ENCODE measurements at places on chromosomes 6 and 20.

DNA sequence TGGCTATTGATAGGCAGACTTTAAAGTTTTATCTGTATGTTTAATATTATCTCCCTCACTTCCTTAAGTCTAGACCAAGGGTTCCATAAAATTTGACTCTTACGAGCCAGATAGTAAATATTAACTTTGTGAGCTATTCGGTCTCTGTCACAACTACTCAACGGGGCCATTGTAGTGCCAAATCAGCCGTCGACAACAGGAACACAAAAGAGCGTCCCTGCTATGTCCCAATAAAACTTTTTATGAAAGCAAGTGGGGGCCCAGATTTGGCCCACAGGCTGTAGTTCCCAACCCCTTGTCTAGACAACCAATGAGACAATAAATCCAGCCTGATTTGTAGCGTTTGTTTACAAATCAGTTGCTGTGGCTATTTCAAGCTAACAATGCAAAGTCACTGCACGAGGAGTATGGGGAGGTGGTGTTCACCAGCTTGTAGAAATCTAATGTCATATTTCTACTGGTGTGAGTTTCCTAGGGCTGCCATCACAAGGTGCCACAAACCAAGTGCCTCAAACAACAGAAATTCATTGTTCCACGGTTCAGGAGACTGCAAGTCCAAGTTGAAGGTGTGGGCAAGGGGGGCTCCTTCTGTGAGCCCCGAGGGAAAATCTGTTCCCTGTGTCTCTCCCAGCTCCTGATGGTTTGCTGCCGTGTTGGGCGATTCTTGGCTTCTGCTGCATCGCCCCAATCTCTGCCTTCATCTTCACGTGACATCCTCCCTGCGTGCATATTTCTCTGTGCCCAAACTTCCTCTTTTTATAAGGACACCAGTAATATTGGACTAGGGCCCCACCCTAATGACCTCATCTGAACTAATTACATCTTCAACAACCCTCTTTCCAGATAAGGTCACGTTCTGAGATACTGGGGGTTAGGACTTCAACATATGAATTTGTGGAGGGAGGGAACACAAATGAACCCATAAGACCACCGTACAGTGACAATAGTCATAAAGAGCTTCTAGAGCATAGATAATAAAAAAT is 356.0 kb upstream of the JARID2 start:
- no peak for DNase-seq

DNA sequence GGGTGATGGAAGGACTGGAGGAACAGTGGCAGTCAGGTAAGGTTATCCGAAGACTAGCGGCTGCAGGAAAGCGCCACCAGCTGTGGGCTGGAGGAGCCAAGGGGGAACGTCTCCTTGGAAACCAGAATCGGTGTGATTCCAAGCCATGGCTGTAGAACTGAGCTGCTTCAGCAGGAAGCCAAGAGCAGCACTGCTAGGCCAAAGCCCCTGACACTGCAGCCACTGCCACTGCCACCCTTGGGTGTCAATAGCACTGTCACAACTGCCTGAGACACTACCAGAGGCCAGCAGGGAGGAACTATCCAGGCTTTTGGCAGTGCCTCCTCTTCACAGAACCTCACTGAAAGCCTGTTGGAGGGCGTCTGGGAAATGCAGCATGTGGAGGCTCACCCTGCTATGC is 289.6 kb upstream of the SUPT3H start:
- no peak for DNase-seq

DNA sequence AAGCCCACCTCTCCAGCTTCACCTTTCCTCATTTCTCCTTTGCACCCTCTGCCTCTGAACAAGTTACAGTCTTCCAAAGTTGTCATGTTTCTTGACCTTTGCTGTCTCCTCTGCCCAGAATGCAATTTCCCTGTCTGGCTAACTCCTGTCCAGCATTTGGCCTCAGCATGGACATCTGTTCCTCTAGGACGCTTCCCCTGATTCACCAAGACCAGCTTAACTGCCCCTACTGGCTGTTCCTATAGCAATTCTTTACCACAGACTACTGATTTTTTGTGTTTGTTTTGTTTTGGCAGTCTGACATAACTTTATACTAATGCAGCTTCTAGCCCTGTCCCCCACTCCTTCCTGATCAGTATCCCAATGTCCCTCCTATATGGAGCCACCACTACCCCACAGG is 13.4 kb downstream of the GNL1 start:
- no peak for DNase-seq

- DNase-seq, result no peak
These were observed 12.7 kb upstream of the SIRT5 start for GRCh38 chr6:13561624-13562267.

GRCh38 chr6:29524044-29524443 is 35.5 kb downstream of the UBD start:
- DNase-seq, result no peak

DNA sequence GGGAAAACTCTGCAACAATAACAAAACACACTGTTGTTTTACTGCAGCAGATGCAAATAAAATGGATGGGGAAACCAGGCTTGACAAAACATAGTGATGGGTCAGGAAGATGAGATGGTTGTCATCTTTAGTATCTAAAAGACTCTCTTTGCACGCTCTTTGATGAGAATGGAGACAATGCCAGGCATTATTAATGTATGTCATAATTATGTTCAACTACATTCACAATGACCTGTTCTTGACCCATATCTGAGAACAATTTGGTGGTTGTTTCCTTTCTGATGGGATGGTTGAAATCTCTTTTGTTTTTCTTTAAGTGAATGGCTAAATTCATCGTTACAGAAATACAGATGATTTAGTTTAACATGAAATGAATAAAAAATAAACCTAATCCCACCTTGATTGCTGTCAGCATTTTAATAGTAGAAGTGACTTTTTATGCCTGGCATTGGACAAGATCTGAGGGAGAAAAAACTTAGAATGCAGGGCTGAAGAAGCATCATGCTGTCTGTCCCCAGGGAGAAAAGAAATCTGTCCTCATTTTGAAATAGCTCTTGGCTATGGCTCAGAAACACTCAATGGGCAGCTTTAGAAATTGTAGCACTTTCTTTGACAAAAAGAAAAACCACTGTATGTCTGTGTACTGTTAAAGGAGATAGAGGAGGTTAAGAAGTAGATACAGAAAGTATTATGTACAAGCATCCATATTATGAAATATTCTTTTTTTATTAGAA is 12.4 kb upstream of the GRIK2 start:
- no peak for DNase-seq

DNA sequence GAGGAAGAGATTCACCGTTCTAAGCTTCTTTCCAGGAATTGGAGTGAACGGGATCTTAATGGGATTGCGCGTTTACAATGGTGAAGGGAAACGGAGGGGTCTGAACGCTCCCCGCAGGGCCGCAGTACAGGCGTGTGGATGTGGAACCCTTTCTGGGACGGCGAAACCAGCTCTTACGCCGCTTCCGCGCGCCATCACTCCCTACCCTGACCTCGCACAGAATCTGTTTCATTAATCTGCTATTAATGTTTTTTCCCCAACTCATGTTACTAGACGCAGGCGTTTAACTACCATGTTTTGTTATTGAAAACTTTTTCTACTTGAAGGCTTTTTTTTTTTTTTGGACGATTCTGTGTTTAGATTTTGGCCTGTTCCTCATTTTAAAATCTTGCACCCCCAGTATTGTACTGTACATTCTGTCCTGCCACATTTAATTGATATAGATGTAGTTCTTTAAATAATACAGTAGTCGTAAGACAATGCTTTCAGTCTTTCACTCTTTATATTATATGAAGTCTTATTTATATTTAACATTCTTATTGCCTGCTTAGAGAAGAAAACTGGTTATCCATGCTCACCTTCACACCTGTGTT is 696 bp upstream of the SUPT3H start:
- no peak for DNase-seq

DNA sequence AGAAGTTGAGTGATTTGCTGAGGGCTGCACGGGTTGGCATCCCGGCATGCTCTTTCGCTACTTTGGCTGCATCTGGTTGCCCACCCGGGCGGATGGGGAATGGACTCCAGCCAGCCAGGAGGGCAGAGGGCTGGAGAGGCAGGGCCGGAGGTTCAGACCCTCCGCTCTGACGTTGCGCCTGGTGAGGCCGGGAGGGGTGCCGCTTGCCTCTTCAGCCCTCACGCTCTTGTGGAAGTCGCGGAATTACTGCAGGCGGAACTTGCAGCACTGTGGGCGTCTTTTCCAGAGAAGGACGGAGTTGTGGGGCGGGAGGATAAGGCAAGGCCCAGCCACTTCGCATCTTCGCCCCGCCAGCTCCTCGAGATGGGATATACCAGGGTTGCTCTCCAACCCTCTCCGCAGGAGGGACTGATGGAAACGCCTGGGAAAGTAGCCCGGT is 656 bp downstream of the RTEL1 start:
- no peak for DNase-seq

GRCh38 chr6:70886661-70887060 is 70.2 kb downstream of the B3GAT2 start:
- DNase-seq, result no peak

GRCh38 chr6:26327450-26328264 is 37.3 kb upstream of the BTN3A2 start:
- DNase-seq, result no peak

DNA sequence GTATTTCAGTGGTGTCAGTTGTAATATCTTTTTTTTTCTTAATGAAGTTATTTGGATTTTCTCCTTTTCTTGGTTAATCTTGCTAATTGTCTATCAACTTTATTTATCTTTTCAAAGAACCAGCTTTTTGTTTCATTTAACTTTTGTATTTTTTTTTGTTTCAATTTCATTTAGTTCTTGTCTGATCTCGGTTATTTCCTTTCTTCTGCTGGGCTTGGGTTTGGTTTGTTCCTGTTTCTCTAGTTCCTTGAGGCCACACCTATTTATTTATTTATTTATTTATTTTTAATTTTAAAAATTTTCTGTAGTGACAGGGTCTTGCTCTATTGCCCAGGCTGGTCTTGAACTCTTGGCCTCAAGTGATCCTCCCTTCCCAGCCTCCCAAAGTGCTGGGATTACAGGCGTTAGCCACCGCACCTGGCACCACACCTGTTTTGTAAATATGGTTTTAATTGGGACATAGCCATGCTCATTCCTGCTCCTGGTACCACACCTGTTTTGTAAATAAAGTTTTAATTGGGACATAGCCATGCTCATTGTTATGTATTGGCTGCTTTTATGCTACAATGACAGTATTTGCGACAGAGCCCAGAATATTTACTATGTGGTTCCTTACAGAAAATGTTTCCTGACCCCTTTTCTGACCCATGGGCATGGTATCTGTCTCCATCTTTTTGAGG is 22.2 kb downstream of the KDM1B start:
- no peak for DNase-seq

DNA sequence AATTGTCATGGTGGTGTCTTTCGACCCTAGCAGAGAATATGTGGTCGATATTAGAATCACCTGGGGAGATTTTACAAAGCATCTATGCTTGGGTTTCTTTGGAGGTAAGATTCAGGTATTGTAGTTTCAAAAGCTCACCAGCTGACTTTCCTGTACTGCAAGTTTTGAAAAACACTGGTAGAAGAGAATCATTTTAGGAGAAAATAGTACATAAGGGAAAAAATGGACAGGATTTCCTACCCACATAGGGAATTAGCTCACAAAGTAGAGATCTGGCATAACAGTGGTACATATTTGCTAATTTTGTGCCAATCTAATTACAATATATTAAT is 27.4 kb upstream of the ABT1 start:
- no peak for DNase-seq

DNA sequence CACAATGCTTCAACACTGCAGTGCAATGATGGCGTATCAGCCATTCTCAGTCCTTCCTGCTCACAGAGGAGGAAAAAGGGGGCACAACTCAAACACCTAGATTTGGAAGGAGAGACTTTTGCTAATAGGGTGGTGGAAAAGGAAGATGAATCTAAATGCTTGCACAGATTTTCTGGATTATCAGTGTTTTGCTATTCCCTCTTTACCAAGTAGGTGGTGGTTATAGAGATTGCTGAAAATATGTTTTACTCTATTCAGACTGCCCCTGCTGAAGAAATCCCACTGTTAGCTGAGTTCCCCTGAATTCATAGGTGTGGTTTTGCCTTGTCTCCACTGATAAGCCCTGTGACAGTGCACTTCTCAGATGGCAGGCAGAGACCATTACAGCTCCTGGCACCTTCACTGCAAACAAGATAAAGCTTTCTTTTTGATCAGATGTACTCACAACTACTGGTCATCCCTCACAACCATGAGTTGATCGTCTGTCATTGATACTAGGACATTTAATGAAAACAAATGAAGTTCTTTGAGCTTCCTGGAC is 311.4 kb downstream of the KIF16B start:
- DNase-seq, result no peak

GRCh38 chr6:99354983-99355382 is 5.5 kb upstream of the FAXC start:
- DNase-seq, result no peak

DNA sequence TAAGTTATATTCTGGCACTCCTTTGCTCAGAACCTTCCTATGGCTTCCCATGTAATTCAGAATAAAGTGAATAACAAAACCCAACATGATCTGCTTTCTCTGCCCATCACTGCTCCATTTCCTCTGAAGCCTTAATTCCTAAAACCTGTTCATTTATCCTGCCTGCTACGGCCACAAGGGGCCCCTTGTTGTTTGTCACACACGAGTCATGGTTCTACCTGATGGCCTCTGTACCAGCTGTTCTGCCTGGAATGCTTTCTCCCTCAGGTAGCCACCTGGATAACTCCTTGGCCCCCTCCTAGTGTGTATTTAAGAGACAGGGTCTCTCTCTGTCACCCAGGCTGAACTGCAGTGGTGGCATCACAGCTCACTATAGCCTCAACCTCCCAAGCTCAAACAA is 26.8 kb downstream of the ERGIC3 start:
- DNase-seq, result no peak

GRCh38 chr6:1820165-1820564 is 210.4 kb downstream of the FOXC1 start:
- DNase-seq, result no peak

- DNase-seq, result peak; percentile 54
These were observed 4.2 kb downstream of the CDYL start for GRCh38 chr6:4780360-4780812.

DNA sequence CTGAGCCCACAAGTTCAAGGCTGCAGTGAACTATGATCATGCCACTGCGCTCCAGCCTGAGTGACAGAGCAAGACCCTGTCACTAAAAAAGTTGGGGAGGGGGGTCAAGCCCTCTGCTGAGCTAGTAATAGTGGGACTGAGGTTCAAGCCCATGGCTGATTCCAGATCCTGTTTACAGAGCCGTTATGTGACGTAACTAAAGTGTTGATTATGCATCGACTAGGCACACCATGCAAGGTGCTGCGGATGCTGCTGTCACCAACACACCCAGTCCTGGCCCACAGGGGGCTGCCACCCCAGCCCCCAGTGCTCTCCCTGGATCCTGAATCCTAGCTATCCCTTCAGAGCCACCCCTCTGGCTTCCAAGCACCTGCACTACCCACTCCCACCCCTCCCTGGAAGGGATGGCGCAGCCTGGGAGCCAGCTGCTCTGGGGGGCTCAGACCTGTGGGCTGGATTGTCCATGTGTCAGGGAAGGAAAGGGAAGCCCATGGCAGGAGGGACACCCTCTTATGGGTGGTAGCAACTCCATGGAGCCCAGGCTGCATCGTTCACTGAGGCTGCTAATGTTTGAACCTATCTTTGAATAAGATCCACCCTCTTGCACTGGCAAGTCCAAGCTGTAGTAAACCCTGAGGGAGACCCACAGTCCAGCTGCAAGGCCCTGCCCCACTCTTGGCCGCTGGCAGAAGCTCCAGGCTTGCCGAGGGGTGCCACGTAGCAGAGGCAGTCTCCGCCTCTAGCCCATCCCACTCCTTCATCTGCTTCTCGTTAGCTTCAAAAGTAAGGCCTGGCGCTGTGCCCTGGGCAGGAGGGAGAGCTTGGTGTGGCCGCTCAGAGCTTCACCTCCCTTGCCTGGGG is 95.0 kb downstream of the SNX5 start:
- DNase-seq, result peak; percentile 91

Measured in Peyer's patch (tissue), 4 donors.